Foreskin keratinocyte (primary cell): ENCODE measurements at places on chromosomes 1 and 21. TPM values are rescaled to one million over a fixed set of nuclear protein-coding genes. Genes with fewer than 3 reads are reported as not detected.
A peak's percentile ranks its signal among the peaks of the same experiment; 100 is the strongest.

DNA sequence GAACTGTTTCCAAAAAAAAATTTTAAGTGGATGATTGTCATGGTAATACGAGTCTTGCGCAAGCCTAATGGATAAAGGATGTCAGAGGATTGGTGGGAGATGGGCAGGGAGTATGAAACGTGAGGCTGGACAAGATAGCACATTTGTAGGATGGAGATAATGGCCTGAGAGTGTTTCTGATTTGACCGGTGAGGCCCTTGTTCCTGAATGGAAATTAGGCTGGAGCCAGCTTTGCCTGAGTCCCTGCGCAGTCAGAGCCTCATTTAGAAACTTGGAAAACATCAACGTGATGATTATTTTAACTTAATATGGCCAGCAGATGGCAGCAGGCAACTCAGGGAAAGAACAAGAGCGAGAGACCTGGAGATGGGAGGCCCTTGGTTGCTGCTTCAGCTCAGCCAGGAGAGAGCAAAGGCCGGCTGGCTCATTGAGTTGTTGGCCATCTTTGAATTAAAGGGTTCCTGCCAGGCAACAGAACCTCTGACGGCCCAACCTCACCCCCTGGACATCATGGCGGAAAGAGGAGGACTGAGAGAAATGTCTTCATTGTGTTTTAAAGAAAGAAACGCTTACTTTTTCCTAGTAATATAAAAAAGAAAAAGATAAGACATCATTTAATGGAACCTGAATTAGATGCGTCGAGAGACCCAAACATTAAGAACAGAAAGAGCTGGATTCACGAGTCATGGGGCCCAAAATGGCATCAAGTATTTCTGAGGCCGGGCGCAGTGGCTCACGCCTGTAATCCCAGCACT lies 80.3 kb downstream of the SELENOF start:
- DNase-seq: peak; percentile 53

DNA sequence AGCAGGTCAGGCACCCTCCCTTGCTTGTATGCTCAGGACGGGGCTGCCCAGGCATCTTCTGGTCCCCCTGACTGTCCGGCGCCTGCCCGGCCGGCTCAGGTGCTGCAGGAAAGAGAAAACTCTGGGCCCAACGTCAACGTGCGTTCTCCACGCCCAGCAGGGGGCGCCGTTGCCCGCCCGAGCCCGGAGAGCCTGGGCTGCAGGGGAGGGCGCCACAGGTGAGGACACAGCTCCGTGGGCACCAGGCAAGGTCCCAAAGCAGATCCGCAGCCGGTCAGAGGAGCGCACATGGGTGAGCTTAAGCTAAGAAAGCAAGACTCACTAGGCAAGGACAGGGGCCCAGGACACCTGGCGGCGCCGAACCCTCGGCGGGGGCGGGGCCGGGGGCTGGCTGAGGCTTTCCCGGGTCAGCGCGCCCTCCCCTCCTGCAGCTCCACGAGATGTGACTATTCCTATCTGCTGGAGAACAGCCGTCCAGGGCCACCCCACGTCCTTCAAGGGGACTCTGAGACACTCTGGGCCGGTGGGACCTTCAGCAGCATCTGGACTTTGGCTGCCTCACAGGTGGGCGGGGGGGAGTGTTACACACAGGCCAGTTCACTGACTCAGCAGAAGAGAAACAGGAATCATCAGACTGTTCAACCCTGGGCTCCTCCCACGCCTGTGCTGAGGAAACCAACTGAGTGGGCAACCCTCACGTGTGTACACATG lies 29.3 kb downstream of the KRTAP10-1 start:
- no peak for DNase-seq

DNA sequence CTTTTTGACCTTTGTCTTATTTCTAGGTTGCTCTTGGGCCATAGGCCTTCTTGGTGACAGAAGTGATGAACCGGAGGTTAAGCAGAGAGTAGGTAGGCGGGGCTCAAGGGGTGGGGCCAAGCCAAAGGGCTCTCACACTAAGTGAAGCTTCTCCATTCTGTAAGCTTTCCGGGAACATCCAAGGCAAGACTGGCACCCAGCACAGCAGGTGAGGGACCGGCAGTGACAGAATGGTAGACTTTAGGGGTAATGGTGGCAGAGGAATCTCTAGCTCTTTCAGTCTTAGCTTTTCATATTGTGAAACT lies at the start of gene TNFAIP8L2:
TNFAIP8L2 (plus strand) TSS at position 135 of the 305 bp plus-strand sequence. CDS start 2,049 bp downstream, outside the sequence.
- DNase-seq: no peak

- DNase-seq: no peak
Observed at GRCh38 chr1:183330335-183330734, 87.8 kb downstream of the NMNAT2 start.

- DNase-seq: no peak
Observed at GRCh38 chr1:186465946-186466345, 5.0 kb upstream of the PDC start.

DNA sequence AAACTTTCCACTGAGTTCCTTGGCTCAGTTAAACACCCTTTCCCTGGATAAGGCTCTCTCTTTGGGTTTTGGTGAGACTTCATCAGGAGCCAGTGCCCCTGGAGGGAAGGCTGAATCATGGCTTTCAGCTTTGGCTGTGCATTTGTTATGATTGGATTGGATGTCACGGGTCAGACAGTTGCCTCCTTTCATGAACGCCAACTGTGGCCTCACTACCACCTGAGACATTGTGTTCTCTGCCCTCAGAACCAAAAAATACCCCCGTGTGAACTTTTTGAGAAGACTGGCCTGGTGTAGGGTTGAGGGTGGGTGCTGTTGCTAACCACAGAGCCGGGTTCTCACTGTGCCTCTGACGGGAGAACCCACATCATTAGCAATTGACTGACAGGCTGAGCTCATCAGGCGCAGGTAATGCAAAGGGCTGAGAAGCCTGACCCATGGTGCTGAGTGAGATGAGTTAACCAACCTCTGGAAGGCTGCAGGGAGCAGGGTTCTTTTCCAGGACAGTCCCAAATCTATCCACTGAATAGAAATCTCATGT lies 65.6 kb downstream of the HHAT start:
- DNase-seq: peak; percentile 32

GRCh38 chr1:18883636-18884418 lies 18.5 kb downstream of the ALDH4A1 start:
- peak; percentile 36 for DNase-seq

GRCh38 chr1:147700042-147701006 lies 30.0 kb upstream of the ACP6 start:
- peak; percentile 40 for DNase-seq

DNA sequence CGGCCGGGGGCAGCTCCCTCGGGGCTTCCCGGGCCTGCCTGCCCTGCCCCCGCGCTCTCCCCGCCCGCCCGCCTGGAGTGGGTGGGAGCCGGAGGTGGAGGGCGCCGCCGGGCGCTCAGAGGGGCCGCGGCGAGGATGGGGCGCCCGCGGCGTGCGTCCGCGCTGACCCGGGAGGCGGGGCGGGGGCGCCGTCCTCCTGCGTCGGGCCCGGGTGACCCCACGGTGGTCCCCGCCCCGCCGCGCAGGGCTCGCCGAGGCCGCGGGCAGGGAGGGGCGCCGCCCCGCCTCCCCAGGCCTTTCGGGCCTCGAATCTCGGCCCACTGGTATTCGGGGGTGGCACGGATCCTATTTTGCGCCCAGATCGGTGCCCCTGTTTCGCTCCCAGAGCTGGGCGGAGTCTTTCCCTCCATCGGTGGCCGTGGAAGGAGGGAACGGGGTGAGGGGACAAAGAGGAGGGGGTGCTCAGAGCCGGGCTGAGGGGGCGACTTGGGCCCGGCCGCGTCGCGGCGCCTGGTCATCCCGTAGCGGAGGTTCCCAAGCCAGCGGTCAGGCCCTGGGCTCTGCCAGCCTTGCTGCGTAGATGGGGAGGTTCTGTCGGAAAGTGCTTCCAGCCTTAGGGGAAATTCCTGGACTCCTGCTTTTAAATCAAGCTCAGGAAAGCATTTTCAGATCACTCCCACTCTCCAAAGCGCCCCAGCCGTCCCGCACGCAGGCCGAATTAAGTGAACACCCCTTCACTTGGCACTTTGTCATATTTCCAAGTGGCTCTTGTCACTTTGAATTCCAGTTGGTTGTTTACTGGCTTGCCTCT lies 545 bp downstream of the PATJ start:
- peak; percentile 44 for DNase-seq

- no peak for DNase-seq
Observed at GRCh38 chr1:205456383-205456867, 580 bp upstream of the BLACAT1 start.

GRCh38 chr1:10714337-10715114 lies 81.9 kb downstream of the CASZ1 start:
- DNase-seq: no peak

DNA sequence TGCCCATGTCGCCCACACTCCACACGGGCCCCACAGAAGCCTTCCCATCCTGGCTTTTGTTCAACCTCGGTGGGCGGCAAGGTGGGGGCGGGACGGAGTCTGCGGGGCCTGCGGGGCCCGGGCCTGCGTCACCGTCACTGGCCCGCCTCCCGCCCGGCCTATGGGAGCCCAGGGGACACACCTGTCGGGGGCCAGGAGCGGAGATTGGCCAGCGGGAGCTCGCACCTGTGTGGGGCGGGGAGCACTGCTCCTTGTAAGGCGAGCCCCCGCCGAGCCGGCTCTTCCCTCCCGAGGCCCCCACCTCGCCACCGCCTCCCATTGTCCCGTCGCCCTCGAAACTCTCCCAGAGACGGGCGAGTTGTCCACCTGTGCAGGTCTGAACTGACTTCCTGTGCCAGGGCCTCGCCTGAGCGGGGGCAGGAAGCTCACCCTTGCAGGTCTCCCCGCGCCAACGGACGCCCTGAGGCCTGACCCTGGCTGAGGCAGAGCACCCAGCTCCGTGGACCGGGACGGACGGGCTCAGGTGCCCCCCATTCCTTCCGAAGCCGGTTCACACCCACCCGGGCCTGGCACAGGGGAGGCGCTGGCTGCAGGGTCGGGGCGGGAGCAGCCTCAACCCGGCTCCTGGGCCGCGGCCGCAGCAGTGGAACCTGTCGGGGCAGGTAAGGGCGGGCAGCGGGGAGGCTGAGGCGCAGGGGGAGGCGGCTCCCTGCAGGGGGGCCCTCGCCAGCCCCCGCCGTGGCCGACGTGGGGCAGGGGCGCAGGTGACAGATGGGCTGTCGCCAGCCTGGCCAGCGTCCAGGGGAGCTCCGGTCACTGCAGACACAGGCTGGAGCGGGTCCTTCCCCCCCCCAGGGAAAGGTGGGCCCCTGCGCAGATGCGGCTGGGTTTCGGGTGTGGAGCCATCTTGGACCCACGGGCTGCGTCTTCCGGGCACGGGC lies 10.8 kb upstream of the TTLL10 start:
- peak; percentile 59 for DNase-seq

GRCh38 chr1:19447550-19447949 lies 37.8 kb downstream of the CAPZB start:
- no peak for DNase-seq

DNA sequence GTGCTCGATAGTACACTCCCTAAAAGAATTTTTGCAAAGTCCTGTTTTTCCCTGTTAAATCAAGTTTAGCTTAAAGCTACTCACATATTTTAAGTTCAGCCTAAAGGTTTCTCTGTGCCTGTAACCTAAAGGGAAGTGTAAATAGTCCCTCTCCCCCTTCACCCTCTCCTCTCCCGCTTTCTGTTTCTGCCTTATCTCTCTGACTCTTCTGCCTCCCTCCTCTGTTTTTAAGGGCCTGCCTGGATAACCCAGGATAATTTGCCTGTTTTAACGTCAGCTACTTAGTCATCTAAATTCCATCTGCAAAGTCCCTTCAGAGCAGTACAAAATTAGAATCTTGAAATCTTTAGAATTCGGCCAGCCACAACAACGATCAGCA lies 92.6 kb downstream of the NID1 start:
- DNase-seq: peak; percentile 34

DNA sequence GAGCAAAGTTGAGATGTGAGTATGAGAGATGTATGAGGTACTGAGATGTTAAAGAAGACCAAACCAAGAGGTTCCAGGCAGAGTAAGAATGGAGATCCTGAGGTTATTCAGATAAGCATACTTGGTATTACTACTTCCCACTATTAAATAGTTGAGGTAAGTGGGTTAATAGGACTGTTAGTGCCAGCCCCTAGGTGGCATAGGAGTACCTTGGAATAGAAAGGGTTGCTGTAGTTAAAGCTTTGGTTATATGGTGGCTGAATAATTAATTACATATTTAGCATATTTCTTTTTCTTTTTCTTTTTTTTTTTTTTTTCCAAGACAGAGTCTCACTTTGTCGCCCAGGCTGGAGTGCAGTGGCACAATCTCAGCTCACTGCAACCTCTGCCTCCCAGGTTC lies 397.9 kb upstream of the TMPRSS15 start:
- peak; percentile 29 for DNase-seq

- peak; percentile 68 for DNase-seq
Observed at GRCh38 chr1:58754073-58754613, 29.7 kb downstream of the JUN start.

DNA sequence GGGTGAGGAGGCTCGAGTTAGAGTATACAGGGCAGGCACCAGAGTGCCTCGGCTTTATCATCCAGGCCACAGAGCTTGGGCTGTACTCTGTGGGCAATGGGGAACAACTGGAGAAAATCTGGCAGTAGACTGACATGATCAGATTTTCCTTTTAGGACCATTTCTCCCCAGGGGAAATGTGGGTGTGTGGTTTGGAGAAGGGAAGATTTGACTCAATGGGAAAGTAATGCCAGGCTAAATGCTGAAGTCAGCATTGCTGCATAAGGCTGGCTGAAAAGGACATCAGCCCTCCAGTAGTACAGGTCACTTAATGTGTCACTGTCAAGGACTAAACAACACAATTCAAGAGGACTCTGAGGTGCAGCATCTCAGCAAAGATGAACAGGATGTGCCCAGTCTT lies 5.0 kb downstream of the FYB2 start:
- no peak for DNase-seq

DNA sequence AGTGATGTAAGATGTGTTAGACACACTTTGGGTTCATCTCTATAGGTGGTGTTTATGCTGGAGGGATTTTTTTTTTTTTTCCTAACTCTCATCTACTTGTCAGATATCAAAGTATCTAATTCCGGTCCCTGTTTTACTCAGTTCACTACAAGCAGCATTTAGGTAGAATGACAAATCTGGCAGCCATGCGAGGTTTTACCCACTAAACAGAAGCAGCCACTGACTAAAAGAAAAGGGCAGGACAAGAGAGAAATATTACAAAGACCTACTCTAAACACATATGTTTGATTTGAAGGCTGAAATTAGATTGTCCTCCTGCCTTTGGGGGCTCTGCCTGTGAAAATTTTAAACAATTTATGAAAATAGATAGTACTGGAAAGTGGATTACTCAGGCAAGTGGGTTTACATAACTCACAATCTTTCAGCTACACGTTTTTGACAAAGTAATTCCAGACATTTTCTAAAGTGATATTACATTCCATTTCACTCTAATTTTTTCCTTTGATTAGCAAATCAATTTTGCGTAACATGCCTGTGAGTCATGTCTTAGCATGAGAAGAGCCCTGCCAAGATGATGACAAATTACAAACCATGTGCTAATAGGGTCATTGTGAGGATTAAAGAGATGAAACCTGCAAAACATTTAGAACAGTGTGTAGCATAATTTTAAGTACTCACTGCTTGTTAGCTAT lies 172.6 kb downstream of the PLA2G4A start:
- DNase-seq: peak; percentile 86

Gene CA6
- total RNA-seq: not detected in 2 replicates

Gene MMP23B
- 1.2 TPM in 1 of 2 replicates, not detected in the other for total RNA-seq

Gene FAM229A
- total RNA-seq: 0.32 and 0.61 TPM in 2 replicates

Gene PTGS2
- 25.1 and 40.7 TPM in 2 replicates for total RNA-seq

Gene PRRC2C
- 108 and 122 TPM in 2 replicates for total RNA-seq

Gene C1orf21
- 37.7 and 40.3 TPM in 2 replicates for total RNA-seq

Gene RGSL1
- not detected in 2 replicates for total RNA-seq
